ENCODE measurements at places on chromosomes 1 and 21. TPM values are rescaled to one million over a fixed set of nuclear protein-coding genes. Genes with fewer than 3 reads are reported as not detected.

MSH4 gene
- 0.02 TPM for polyA plus RNA-seq

DNAJC28 gene
- polyA plus RNA-seq = 0.60 TPM

CLDN14 gene
- not detected for polyA plus RNA-seq

GRCh38 chr1:98749152-98749756 is 87.7 kb downstream of the SNX7 start:
- peak; percentile 7 for DNase-seq

- DNase-seq = no peak
These were observed 44.8 kb upstream of the SOD1 start for GRCh38 chr21:31614705-31615104.

- peak; percentile 57 for DNase-seq
These were observed 355.5 kb downstream of the LMO4 start for GRCh38 chr1:87684194-87684593.

UCHL5 gene
- polyA plus RNA-seq = 18.4 TPM

TMEM82 gene
- not detected for polyA plus RNA-seq

- no peak for DNase-seq
These were observed 812.6 kb upstream of the ADGRL4 start for GRCh38 chr1:79819140-79819539.

GRCh38 chr21:31576428-31576827 is 83.1 kb upstream of the SOD1 start:
- DNase-seq = no peak

ELAPOR1 gene
- 1.7 TPM for polyA plus RNA-seq

DNA sequence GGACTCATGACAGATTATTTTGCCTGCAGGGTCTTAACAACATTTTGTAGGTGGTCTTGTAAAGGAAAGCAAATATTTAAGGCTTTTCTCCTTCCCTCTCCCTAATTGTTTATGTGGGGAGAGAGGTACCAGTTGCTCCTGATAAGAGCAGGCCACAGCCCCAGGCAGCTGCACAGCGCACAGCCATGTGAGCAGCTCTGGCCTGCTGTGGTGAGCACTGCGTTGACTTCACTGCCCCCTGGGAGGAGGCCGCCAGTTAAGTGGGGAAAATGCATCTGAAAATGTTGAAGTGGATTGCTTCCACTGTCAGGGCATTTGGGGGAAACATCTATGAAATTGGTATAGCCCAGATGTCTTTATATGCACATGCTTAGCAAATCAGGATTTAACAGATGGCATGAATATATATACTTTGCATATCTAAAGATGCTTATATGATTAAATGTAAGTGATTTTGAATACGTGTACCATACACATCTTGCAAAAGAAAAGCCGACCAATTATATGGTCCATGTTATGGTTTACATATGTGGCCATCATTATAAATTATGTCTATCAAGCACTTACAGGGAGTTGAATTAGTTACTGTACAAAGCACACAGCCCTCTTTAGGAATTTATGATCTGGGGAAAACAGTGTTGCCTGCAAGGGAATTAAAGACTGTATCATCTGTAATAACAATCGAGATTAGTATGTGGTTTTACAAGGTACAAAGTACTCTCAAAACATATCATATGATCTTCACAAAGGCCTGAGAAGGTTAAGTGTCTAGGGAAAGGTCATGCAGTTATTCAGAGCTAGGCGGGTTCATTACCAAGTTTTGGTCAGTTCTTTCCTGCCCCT is 132.1 kb downstream of the RHOU start:
- DNase-seq = peak; percentile 25

GRCh38 chr1:102942324-102942723 is 166.0 kb downstream of the COL11A1 start:
- no peak for DNase-seq

KHDRBS1 gene
- 52.6 TPM for polyA plus RNA-seq

All from IMR-90 (cell line).